ENCODE measurements at places on chromosomes 7 and 10.

GRCh38 chr10:68154211-68154497 is 44.9 kb downstream of the MYPN start:
- DNase-seq, result no peak

- no peak for DNase-seq
These were observed 134.9 kb downstream of the SH3PXD2A start for GRCh38 chr10:103720328-103720963.

DNA sequence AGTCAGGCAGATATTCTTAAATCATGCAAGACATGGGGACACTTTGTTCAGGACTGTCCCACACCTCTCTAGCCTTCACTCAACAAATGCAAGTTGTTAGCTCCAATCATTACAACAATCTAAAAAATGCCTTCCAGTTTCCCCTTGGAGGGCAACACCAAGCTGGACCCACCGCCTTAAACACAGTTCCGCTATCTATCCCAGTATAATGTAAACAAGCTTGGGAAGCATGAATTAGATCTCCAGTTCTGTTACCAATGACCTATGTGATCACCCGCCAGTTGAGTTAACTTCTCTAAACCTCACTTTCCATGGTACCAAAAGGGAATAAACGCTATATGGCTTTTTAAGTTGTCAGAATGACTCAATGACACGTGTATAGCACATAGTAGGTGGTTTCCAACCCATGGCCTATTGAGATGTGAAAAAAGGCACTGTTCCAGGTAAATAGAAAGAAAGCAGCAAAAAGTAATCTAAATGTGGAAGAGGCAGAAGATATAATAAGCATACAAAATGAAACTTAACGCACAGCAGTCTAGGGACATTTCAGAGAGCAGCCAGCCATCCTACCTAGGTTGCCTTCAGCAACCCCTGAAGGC is 2.4 kb upstream of the REEP3 start:
- DNase-seq, result no peak

DNA sequence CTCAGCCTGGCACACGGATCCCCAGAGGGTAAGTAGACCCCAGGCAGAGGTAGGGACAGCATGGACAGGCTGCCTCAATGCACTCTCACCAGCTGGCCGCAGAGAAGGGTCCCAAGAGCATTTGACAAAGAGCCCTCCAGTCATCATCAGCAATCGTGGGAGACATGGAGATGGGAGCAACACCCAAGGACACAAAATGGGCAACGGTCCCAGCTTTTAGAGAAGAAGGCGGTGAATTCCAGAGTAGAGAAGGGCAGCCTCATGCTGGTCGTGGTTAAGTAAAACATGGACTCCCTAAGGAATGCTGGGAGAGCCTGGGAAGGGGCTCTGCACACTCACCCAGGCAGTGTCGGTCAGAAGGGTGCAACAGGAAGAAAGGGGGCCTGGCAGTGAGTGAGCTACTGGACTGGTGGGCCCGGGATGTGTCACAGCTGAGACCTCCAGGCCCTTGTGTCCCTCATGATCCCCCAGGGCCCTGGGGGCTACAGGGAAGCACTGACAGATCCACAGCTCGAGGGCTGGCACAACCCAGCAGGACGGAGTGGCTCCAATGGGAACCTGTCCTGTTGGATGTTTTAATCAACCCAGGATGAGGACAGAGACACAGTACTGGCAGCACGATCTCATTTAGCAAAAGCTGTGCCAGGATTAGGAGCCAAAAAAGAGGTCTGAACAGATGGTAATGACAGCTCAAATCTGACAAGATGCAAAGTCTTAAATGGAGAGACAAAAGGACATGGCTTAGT is 147.1 kb downstream of the NEURL1 start:
- no peak for DNase-seq

- no peak for DNase-seq
These were observed 932.1 kb upstream of the C7orf33 start for GRCh38 chr7:147658392-147658967.

GRCh38 chr10:92278996-92279696 is 11.7 kb downstream of the CPEB3 start:
- DNase-seq, result no peak

- no peak for DNase-seq
These were observed 82.5 kb upstream of the PITRM1 start for GRCh38 chr10:3255075-3255474.

- DNase-seq, result no peak
These were observed 18.9 kb upstream of the OPN4 start for GRCh38 chr10:86635402-86635801.

GRCh38 chr7:130875901-130876300 is 141.9 kb upstream of the KLF14 start:
- no peak for DNase-seq

DNA sequence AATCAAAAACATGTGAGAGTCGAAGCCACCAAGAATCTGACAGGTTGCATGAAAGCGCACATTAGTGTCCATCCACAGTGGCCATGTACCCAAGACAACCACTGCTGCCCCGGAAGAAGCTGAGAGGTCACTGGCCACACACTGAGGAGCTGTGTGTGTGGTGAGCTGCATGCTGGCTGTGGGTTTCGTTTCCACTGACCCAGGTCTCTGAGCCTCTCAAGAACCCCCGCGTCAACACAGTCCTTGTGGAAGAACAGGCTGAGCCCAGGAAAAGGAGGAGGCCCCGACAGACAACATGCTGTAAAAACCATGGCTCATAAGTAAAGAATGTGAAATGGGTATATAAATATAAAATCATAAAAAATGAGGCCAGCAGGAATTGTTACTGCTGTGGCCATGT is 8.2 kb downstream of the VIPR2 start:
- no peak for DNase-seq

DNA sequence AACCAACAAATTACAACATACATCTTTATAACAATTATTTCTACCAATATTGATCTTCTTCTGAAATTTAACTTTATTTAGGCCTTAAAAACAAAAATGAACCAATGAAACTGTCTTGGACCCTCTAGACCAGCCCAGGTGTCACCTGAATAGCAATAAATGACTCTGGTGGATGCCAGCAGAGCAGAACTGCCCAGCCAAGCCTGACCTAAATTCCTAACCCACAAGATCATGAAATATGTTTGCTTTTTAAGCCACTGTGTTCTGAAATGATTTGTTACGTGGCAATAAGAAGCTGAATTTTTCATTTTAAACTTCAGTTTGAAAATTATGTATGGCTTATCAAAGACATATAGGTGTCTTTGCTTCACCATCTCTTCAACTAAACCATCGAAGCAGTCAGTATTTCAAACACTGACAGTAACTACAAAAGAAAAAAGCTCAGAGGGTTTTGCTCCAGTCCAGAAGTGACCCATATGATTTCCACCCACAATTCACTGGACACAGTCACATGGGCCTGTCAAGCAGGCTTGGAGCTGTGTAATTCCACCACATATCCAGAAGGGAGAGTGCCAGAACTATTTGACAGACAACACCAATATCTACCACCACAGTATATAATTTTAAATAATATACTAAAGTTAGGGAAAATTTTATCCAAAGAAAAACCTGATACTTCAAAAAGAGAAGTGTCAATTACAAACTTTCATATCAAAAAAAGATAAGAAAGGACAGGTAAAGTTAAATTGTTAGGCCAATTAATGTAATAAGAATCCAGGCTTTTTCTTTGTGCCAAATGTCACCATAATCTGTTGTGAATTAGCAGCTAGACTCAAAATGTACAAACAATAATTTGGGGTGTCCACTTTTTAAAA is 94.5 kb downstream of the KMT2C start:
- DNase-seq, result no peak

- DNase-seq, result no peak
These were observed 296.8 kb upstream of the ZMIZ1 start for GRCh38 chr10:78771808-78772455.

- DNase-seq, result no peak
These were observed 170.9 kb upstream of the SMIM30 start for GRCh38 chr7:113289140-113289740.

- DNase-seq, result no peak
These were observed 400.1 kb downstream of the TNS3 start for GRCh38 chr7:47181746-47182361.

DNA sequence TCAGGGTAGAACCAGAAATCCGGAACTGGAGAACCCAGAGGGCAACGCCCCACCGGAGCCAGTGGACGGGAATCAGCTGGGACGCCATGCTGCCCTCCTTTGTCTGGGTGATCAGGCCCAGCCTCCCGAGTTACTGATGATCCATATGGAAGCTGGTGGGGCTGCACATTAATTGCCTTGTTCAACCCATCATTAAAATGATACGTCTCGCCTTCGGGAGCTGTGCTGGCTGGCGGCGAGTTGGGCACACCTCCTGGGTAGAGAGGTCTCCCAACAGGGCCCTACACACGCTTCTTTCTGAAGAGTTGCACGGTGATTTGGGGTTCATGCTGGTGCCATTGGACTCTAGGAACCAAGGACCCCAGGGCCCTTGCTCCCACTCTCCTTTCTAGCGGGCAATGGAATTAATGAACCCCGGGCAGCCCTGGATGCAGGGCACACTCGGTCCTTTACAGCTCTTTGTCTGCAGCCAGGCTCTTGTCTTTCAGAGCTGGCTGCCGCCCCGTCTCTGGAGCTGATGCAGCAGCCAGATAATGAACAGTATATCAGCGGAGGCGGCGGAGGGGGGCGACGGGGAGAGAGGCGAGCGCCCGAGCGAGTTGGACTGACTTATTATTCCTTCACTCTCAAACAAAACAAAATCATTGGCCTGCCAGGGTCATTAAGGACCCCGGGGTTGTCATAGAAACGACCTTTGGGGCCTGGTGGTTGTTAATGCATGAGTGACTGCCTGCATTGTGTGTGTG is 412.2 kb upstream of the ZMIZ1 start:
- DNase-seq, result no peak

DNA sequence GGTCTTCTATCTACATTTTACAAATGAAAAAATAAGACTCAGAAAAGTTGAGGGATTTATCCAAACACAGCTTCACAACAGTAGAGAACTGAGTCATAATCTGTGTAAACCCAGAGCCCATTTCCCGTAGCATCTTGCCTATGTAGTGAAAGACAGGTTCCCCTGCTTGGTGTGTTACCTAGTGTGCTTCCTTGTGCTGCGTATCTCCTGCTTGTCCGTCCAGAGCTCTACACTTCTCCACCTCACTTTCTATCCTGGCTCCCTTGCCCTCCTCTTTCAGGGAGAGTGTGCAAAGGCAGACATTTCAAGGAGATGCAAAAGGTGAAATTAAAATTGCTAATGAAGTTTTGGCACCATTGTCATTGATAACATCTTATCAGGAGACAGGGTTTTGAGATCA is 1.4 kb upstream of the ASNS start:
- DNase-seq, result no peak

GRCh38 chr7:133025056-133025455 is 56.8 kb downstream of the CHCHD3 start:
- no peak for DNase-seq

GRCh38 chr10:867807-868206 is 63.7 kb downstream of the LARP4B start:
- DNase-seq, result no peak

- DNase-seq, result no peak
These were observed 94.5 kb downstream of the OR13A1 start for GRCh38 chr10:45220931-45221330.

DNA sequence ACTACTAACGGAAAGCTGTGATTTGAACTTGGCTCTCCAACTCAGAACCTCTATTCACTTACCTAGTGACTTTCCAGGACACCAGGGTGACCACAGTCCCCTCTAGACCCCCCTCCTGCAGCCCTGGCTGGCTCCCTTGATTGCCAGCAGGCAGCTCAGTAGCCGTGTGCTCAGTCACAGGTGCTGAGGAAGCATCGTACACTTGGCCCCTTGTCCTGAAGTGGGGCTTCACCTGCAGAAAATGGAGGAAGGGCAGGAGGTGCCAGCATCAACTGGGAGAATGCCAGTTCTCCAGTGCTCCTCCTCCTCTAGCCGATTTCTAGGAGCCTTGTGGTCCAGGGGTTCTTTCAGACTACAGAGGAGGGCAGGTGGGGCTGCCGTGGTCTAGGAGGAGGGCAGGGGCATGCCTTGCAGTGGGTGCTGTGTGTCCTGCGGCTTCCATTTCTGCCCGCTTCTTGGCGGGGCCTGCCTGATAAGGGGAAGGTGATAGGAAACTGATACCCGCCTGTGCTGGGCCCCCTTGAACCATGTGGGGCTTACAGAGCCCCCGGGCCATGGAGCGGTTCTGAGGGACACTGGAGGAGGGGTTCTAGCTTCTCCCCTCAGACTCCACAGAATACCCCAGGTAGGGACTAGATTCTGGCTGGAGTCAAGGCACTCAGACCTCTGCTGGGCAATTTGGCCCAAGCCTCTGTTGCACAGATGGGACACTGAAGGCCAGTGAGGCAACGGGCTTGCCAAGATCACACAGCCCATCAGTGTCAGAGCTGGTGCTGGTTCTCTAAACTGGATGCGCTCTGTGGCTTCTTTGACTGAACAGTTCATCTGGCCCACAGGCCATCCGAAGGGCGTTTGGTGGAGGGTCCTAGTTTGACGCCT is 14.0 kb downstream of the FAM241B start:
- DNase-seq, result no peak

DNA sequence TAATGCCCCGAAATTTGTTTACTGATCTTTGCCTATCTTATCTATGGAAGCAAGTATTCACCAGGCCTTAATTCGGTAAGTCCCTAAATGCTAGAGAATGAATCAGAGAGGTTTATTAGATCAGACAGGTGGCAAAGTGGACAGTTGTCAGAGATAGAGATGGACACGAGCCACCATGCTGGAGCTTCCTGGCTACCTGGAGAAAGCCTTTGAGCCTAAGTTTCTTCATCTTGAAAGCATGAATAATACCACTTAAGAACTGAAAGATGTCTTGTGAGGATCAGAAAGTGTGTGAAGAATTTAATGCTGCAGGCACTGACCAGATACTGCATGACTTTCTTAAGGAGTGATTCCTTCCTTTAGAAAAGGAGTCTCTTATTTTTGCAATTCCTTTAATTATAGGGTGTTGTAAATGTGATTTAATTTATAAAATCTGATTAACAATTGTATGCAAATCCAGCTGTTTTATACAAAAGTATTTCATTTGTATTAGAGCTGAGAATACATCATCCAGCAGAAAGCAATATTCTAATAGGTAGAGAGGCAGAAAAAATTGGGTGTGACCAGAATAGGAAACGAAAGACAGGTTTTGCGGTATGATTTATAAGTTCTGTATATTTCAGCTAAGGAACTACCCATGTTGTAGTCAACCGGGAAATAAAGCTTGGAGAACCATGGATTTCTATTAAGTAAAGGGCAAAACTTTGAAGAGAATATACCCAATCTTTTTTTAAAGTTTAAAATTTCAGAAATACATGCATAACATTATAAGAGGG is 82.7 kb downstream of the SMURF1 start:
- DNase-seq, result no peak
